ENCODE measurements at places on chromosomes 12 and 14.

GRCh38 chr12:59375633-59376032, 220.2 kb upstream of the SLC16A7 start:
- DNase-seq, result no peak

GRCh38 chr12:122902854-122903692, 7.1 kb upstream of the VPS37B start:
- no peak for DNase-seq

DNA sequence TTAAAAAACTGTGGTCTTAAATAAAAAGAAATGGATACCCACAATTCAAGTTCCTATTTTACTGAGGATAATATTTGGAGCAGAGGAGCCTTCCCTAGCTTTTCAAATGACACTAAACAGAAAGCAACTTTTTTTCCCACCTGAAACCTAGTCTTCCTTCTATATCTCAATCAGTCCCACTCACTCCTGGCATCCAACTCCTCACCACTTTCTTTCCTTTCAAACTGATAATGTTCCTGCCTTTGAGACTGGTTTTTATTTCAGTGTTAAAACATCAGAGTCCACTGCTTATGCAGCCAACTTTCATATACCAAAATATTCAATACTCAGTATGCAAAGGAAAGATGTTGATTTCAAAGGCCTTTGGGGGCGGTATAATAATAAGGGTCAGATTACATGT, 225.6 kb downstream of the GXYLT1 start:
- DNase-seq, result no peak

DNA sequence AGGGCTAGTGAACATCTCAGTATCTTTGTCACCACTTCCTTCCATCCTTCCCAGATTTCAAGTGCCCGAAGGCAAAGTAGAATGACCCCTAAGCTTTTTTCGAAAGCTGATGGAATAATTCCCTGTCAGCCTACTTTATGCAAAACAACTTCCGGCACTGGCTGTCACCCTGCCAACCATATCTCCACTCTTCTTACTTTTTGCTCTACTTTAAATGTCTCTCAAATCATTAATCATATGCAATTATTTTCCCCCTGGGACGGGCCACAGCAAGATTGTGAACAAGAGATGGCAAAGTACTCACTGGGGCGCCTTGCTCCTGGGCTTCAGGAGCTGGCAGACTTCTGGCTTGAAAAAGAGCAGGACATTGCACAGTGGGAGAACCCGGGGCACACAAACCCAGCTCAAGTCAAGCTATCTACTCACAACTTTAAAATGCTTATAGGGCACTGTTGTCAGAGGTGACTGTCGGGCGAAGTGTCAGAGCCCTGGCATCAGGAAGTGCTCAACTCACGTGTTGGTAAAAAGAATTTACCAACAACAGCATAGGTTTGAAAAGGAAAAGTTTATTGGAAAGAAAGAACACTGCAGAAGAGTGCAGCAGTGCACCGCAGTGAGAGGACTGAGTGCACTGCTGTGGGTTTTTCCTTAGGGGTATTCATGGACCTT, 373.5 kb downstream of the PAWR start:
- DNase-seq, result no peak

DNA sequence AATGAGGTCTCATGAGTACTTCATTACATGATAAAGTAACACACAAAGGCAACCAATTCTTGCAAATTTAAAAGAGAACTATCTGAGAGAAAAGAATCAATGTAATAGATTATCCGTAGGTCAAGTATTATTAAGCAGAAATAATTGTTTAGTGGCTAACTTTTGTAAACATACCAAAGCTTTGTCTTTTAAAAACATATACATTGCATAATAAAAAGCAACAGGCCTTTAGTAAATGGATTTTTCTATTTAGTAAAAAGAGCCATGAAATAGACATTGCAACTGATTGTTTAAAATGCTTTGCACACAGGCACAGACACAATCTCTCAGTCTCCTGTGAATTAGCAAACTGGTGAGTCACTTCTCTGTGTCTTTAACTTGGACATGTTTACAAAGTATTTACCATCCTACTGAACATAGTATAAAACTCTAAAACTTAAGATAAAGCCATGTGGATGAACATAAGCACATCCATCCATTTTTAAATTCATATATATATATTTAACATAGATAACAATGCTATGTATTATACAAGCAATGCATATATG, 518.7 kb upstream of the MGAT4C start:
- DNase-seq, result no peak

GRCh38 chr12:41497409-41497808, 309.3 kb downstream of the PDZRN4 start:
- no peak for DNase-seq

DNA sequence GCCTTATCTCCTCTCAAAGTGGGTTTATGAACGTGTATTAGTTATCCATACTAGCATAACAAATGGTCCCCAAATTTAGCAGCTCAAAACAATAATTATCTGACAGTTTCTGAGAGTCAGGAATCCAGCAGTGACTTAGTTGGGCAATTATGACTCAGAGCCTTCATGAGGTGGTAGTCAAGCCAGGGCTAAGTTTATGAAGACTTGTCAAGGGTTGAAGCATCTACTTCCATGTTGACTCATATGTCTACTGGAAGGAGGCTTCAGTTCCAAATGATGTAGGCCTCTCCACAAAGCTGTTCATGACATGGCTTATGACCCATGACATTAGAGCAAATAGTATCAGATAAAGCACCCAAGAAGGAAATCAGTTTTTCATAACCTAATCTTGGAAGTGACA, 73.2 kb downstream of the IPO8 start:
- DNase-seq, result no peak

DNA sequence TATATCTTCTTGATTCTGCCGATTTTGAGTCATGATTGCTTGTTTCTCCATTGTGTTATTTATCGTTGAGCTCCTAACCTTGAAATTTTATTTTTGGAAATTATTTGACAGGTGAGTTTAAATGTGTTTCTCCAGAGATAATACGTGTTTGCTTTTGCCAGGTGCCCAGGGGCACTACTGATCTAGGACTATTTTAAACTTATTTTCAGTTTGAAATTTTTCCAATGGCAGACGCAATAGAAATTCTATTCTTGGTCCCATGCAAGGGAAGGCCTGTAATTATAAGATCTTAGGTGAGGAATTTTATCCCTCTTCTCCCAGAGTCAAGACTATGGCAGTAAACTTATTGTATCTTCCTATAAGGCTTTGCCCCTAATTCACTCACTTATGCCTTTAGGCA, 252.8 kb downstream of the AEBP2 start:
- no peak for DNase-seq

- no peak for DNase-seq
Observed at GRCh38 chr12:66399911-66400306, 97.6 kb downstream of the HELB start.

- DNase-seq, result no peak
Observed at GRCh38 chr12:127819056-127819455, 447.9 kb upstream of the TMEM132C start.

DNA sequence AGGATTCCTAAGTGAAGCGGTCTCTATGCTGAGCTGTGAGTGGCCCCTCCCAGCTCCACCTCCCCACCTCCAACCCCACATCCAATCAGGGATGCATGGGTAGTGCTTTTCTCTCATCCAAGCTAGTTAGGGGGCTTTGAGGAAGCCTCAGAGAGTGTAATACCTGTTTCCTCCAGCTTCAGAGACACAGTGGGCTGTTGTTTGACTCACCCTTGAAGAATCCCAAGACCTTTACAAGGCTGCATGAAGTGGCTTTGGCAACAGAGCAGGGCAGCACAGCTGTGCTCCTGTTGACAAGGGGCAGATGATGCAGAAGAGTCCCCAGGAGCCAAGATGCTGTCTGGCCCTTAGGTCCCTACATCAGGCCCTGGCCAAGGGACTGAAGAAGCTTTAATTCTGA, 27.1 kb upstream of the CLMN start:
- no peak for DNase-seq

GRCh38 chr14:91961297-91962220, 14.1 kb upstream of the FBLN5 start:
- DNase-seq, result no peak

DNA sequence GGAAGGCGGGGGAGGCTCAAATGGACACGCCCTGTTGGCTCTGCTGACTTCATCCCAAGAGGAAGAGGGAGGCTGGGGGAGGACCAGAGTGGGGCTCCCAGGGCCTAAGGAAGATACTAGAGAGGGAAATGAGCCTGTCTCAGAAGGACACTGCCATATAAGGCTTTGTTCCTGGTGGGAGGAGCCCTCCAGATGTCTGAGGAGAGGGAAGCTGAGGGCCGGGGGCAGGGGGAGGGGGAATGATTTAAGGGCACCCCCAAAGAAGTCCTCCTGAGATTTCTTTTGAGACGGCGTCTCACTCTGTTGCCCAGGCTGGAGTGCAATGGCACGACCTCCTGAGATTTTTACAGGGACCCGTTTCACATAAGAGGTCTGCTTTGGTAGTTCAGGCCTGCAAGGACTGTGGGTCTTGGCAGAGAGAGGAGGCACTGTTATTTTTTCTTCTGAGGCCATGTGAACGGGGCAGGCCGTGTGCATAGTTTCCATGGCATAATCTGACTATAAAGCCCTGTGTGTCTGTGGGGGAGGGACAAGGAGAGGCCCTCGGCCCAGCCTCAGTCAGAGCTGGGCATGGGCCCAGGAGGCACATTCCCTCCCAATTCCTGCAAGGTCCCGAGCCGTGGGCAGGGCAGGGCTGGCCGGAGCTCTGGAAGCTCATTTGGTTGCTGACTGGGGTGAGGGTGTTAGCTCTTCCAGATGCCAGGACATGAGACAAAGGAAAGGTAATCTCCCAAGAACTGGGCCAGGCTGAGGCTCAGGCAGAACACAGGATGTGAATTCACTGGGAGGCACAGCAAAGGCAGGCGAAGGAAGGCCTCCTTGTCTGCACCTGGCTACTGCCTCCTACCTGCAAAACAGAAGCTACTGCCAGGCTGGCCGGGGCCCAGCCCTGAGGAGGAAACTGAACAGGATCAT, 22.2 kb upstream of the PLEKHG3 start:
- DNase-seq, result no peak

- DNase-seq, result no peak
Observed at GRCh38 chr12:1373901-1374735, 220.3 kb downstream of the FBXL14 start.

DNA sequence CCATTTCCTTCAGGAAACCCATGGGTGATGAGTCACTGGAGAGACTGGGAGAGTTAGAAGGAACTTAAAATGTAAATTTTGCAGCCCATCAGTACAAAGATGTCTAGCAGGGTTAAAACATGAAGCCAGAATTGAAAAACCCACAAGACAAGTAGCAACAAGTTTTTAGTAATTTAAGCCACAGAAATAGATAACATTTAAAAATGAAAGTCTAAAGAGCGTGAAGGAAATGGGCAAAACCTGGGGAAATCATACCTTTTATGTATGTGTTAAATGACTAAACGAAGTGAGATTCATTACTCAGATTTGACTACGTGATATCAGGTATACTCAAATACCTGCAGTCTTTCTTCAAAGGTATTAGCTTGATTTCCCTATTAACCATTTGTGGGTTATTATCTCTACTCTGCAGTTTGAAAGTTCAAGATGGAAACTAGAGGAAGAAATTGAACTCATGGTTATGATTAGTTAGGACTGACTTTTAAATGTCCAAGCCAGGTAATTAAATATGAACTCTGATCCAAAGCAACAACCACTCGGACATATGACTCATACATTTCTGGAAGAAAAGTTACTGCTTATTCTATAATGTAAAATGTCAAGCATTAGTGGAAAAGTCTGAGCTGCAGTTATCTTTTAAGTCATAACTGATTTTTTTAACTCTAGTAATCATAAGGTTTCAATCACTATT, 84.1 kb downstream of the ITPR2 start:
- DNase-seq, result no peak
